ENCODE measurements at places on chromosomes 16 and 17.

- no peak for DNase-seq
Observed at GRCh38 chr17:921161-921560, 58.4 kb downstream of the NXN start.

- no peak for DNase-seq
Observed at GRCh38 chr17:77741109-77741508, 217.4 kb upstream of the TNRC6C start.

GRCh38 chr17:75601057-75601987 lies 13.7 kb downstream of the MYO15B start:
- DNase-seq = peak; percentile 36

GRCh38 chr17:21513012-21513570 lies 136.9 kb downstream of the KCNJ12 start:
- DNase-seq = peak; percentile 33

DNA sequence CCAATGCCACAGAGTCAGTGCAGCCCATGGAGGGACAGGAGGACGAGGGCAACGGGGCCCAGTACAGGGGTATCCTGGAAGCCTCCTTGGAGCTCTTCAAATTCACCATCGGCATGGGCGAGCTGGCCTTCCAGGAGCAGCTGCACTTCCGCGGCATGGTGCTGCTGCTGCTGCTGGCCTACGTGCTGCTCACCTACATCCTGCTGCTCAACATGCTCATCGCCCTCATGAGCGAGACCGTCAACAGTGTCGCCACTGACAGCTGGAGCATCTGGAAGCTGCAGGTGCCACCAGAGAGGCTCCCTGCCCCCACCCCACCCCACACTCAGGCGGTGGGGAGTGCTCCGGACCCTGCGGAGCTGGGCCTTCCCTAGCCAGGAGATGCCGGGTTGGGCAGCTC lies 16.6 kb downstream of the TRPV2 start:
- no peak for DNase-seq

DNA sequence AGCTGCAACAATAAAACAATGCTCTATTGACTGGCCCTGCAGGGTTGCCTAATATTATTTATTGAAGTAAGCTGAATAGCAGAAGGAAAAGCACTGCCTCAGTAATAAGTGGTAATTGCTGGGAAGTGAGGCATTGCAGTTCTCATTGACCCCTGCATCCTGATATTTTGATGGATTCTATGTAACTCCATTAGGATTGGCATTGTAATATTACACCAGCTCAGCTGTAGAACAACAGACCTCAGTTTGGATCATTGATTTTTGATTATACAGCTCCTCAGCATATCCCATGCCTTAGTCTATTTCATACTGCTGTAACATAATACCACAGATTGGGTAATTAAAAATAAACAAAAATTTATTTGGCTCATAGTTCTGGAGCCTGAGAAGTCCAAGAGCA lies 650.6 kb upstream of the SALL1 start:
- DNase-seq = no peak

DNA sequence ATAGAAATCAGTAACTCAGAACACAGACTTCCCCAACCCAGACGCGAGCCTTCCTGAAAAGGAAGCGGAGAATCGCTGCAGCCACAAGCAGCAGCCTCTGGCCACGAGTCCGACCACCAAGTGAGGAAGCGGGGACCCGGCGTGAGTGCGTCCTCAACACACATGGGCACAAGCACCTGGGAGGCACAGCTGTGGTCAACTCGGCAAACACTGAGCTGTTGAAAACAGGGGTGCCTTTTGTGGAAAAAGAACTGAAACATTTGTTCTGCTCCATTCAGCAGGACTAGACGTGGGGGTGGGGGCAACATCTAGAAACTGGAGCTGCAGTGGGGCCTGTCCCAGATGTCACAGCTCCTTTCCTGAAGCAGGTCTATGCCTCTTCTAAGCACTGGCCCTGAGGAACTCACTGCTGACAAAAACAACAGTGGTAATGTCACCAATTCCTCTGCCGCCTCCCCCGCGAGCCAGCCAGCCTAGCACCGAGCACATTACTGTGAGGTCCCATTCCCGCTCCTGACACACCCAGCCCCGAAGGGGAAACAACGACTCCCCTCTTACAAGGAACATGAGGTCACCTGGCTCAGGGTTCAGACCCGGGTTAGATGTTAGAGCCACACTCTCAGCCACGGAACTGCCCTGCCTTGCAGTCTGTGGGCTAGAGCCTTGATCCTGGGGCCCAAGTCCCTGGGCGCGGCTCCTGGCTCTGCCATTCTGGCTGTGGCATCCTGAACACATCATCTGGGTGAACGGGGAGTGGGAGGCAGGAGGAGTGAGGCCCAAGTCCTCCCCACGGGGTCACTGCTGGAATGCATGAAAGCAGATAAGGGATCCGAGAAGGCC lies 29.0 kb downstream of the KDM8 start:
- no peak for DNase-seq

DNA sequence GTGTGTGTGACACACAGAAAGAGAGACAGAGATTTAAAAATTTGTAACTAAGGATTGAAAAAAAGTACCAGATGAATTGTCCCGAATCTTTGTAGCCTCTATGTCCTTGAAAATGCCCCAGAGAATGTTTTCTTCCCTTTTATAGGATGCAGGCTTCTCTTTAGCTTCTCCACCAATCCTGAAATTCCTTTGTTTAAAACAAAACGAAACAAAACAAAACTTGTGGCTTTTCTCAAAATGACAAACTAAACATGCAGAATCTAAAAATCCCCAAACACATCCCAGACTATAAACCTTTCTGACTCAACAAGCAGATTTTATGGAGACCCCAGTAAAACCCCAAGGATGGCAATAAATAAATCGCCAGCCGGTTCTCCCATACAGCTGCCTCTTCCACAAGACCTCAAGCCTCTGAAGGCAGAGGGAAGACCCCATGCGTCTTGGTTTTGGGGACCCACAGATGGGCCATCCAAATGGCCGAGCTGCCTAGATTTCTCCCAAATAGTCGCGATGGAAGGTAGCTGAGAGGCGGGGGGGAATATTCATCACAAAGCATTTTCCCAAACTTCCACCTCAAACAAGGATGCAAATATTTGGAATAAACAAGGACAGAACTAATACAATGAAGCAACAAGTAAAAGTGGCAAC lies 269.5 kb upstream of the FOXF1 start:
- no peak for DNase-seq

GRCh38 chr17:72421128-72422092 lies 300.6 kb downstream of the SOX9 start:
- DNase-seq = no peak

DNA sequence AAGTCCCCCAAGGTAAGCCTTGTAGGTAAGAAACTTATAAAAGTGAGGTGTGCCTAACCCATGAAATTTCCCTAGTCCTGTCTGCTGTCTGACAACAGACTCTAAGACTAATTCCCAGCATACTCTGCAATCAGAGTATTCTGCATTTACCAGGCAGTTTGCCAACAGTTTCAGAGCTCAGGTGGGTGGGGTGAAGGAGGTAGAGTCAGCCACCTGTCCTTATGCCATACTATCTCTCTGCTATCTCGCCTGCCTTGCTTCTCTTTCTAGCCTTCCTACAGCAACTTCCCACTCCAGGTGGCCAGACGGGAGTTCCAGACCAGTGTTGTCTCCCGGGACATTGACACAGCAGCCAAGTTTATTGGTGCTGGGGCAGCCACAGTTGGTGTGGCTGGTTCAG lies 2.3 kb downstream of the ATP5MC1 start:
- DNase-seq = no peak

- no peak for DNase-seq
Observed at GRCh38 chr16:57240851-57241250, 4.2 kb upstream of the ARL2BP start.

- DNase-seq = no peak
Observed at GRCh38 chr17:27958708-27959381, 65.7 kb upstream of the LYRM9 start.

DNA sequence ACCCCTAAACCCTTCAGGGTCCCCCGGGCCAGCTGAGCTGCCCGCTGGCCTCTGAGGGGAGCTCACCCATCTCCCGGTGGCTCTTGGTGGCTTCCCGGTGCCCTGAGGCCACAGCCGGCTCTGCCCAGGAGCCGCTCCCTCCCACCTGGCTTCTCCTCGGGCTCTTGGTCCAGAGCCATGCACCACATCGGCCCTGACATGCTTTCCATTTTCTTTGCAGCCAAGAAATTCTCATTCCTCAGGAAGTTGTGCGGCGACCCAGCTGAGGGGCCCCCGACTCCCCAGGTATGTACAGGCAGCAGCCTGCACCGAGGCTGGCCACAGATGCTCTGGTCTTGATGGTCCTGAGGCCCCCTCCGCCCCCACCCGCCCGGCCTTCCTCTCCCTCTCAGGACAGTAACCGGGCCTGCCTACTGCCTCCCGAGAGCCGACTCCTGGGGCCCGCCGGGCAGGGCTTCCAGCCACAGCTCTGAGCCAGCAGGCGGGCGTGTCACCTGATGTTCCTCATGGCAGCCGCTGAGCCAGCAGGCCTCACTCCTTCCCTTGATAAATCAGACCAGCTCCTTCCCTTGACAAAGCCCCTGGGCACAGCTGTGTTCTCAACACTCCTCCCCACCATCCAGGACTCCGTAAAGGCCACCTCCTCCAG lies 28.4 kb upstream of the ZFPM1 start:
- no peak for DNase-seq

- no peak for DNase-seq
Observed at GRCh38 chr16:4904108-4904941, 32.6 kb downstream of the PPL start.

- DNase-seq = no peak
Observed at GRCh38 chr16:12758031-12758669, 45.5 kb downstream of the CPPED1 start.

- peak; percentile 20 for DNase-seq
Observed at GRCh38 chr16:56848955-56849689, 15.9 kb upstream of the SLC12A3 start.

DNA sequence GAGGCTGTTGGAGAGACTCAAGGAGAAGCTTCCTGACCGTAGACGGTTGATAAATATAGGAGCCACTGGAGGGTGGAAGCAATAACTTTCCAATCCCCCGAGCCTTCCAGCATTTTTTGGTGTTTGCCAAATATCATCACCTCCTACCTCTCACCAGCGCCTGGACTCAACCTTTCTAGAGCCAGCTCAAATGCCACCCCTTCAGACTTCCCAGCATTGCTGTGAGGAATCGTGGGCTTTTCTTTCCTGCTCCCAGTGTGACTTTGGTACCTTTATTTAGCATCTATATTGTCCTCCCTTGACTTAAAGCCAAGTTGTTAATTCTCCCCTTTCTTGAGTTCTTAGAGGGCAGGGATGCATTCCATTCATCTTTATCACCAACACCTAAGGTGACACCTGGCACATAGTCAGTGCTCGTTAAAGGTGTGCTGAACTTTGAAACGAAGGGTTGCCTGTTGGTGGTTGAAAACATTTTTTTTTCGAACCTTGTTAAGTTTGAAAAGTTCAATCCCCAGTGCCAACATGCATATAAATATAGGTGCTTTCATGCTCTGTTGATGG lies 35.3 kb upstream of the CCR7 start:
- DNase-seq = no peak

- peak; percentile 31 for DNase-seq
Observed at GRCh38 chr17:57739402-57740234, 5.5 kb downstream of the CCDC182 start.

- DNase-seq = no peak
Observed at GRCh38 chr16:17497648-17498047, 26.9 kb upstream of the XYLT1 start.

DNA sequence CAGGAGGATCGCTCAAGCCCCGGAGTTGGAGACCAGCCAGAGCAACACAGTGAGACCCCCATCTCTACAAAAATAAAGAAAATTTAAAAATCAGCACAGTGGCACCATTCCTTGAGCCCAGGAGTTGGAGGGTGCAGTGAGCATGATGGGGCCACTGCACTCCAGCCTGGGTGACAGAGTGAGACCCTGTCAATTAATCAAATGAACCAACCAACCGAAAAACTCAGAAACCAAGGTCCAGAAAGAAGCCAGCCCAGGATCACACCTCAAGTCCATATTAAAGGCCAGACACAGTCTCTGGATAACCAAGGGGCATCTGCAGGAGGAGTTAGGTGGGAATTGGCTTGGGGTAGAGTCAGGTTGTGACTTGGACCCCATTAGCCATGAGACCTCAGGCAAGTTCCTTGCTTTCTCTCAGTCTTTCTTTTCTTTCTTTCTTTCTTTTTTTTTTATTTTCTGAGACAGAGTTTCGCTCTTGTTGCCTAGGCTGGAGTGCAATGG lies 2.4 kb downstream of the HSD17B1 start:
- no peak for DNase-seq

DNA sequence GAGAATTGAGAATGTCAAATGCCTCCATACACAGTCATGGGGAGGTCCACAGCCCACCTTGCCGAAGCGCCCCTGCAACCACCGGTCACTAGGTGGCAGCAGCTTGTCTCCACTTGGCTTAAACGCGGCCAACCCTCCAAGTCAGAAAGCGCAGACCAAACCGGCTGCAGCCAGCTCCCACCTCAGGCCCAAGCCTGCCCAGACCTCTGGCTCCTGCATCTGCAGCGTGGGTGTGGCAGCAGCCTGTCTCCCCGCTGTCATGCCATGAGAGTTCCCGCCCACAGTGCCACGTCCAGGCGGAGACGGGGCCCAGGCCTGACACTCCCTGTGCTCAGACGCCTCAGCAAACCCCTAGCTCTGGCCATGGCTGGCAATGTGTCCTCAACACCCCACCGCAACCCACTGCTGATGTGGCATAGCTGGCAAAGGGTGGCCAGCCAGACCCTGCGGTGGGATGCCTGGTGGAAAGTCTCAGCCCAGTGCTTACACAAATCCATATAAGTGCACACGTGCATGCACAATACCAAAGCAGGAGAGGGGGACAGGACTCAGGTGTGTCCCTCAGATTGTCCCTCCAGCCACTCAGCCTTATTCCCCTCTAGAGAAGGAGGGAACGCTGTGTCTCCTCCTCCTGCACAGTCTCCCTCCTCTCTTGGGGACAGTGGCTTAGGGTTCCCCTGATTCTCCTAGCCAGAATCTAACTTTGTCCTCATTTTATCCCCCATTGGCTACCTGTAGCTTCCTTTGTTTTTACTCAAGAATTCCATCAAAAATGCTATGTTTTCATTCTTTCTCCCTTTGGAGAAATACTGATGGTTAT lies 10.9 kb downstream of the COPZ2 start:
- peak; percentile 75 for DNase-seq

- DNase-seq = no peak
Observed at GRCh38 chr17:62597920-62598319, 29.6 kb upstream of the MRC2 start.

GRCh38 chr17:43917348-43918025 lies 10.2 kb upstream of the MPP2 start:
- peak; percentile 23 for DNase-seq

DNA sequence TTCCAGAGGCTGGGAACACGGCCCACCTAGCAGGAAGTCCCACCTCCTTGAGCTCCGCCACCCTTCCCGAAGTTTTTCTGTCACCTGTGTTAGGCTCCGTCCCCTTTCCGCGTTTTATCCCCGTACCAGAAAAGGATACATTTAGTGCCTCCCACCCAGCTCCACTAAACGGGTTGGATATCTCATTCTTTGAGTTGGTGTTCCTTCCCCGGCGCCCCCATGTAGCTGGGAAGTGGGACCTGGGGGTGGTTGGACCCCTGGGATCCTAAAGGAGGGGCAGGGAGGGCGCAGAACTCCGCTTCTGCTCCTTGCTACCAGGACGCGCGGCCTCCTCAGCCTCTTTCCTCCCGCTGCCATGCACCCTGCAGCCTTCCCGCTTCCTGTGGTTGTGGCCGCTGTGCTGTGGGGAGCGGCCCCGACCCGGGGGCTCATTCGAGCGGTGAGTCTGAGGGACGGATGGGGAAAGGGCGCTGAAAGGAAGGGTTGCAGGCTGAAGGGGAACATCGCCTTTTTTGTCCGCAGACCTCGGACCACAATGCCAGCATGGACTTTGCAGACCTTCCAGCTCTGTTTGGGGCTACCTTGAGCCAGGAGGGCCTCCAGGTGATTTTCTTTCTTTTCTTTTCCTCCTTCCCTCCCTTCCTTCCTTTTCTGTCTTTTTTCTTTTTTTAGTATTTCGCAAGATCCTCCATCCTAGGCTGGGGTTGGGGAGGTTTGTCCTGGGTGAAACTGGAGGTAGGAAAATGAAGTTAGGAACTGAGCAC lies 669 bp downstream of the RNF167 start:
- no peak for DNase-seq

Measured in NCI-H1092 treated with DMSO at 0.1 percent for 48 hours (cell line).